Upper lobe of left lung (tissue), 6 donors: ENCODE measurements at places on chromosomes 3 and 15. TPM values are rescaled to one million over a fixed set of nuclear protein-coding genes. Genes with fewer than 3 reads are reported as not detected.

CHRM5 gene
- total RNA-seq = not detected

- H3K27me3 ChIP-seq = no peaks in the 10 kb centered on the region
- no peak for DNase-seq
- no peak overlapping the region for H3K27ac ChIP-seq
- peaks cover 39% of the 10 kb centered on the region for H3K4me1 ChIP-seq
- H3K4me3 ChIP-seq = peak overlapping the region; percentile 36
These were observed 13.0 kb downstream of the ZFAND6 start for GRCh38 chr15:80072285-80072994.

- peak; percentile 95 for DNase-seq
- H3K36me3 ChIP-seq = peaks cover 1% of the 10 kb centered on the region
- H3K27ac ChIP-seq = peak overlapping the region; percentile 79
- no peaks in the 10 kb centered on the region for H3K27me3 ChIP-seq
- peaks cover 42% of the 10 kb centered on the region for H3K4me1 ChIP-seq
These were observed 1.4 kb upstream of the IL17RC start for GRCh38 chr3:9915254-9916141.

PRSS50 gene
- total RNA-seq = 0.46 TPM

TRIM42 gene
- total RNA-seq = not detected
